ENCODE measurements at places on chromosomes 1 and 21.

GRCh38 chr1:82221721-82222120 lies 421.0 kb downstream of the ADGRL2 start:
- no peak for DNase-seq

DNA sequence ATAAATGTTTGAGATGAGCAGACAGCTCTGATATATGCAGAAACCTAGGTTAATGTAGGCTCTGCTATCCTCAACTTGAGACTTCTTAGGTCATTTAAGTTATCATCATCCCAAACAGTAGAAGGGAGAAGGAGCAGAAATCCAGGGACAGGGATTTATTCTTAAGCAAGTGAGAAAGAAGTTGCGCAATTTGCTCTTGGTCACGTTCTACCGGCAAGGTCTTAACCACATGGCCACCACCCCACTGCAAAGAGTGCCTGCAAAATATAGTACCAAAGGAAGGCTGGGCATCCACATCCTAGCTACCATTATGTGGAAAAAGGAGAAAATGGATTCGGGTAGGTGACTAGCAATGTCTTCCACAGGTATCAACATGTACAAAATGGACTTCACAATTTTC lies 25.2 kb downstream of the CRNN start:
- DNase-seq: no peak

DNA sequence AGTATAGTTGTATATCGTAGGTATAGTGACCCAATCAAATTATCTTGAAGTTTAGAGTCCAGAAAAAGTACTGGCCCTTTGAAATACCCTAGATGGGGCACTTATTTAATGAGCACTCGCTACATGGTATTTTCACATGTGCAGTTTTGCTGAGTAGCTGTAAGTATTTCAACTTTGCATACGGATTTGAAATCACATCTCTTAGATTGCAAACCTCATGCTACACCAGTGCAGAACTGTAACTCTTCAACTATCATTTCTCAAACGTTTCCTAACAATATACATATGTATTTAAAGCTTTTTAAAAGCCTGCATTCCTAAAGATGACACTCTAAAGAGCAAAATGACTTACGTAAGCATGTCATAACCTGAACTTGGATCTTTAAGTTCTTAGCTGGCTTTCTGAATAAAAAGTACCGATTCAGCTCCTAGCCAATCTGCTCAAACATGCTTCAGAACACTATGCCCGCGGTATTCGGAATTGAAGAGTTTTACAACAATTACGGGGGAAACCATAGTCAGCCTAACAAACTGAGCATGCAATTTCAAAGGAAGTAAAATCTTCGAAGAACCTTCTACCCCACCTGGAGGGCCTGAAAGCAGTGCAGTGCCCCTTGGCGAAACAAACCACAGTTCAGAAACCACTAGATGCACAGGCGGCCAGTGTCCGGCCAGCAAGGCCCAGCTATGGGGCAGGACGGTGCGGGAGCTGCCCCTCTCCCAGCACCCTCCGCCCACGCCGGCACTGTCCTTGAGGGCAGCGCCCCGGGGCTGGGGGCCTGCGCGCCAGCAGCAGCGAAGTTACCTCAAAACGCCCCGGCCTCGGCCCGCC lies 863 bp downstream of the FH start:
- no peak for DNase-seq

DNA sequence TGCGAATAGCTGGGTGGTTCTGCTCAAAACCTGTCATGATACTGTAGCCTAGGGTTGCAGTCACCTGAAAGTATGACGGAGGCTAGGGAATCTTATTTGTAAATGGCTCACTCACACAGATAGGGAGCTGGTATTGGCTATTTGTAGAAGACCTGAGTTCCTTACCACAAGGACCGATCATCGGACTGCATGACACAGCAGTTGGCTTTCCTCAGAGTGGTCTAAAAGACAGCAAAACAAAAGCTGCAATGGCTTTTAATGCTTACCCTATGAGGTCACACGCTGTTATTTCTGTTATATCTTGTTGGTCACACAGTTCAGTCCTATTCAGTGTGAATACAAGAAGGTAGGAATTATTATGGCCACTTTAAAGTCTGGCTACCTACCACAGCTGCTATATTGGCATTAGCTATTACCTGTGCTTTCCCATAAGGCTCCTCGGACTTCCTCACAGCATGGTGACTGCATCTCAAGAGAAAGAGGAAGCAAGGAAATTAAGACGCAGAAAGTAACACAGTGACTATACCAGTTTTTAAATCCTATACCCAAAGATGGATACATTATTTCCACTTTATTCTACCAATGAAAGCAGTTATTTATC lies 68.4 kb upstream of the LRRC7 start:
- no peak for DNase-seq

GRCh38 chr1:59040486-59040885 lies 256.4 kb upstream of the FGGY start:
- DNase-seq: no peak

GRCh38 chr1:247360991-247361731 lies 29.5 kb upstream of the ZNF496 start:
- peak; percentile 82 for DNase-seq

DNA sequence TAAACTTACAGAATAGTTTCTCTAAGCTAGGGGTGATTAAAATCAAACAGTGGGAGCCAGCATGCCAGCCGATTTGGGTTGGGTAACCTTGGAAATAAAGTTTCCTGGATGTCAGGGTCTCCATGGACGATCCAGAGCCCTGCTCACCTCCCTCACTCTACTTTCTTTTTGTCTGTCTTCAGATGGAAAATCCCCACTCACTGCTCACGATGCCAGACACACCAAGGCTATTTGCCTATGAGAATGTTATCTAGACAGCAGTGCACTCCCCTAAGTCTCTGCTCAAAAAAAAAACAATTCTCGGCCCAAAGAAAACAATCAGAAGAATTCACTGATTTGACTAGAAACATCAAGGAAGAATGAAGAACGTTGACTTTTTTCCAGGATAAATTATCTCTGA lies 13.9 kb downstream of the SLAMF7 start:
- DNase-seq: no peak

- DNase-seq: no peak
Measured at GRCh38 chr1:67536957-67537666, 106.9 kb upstream of the SERBP1 start.

DNA sequence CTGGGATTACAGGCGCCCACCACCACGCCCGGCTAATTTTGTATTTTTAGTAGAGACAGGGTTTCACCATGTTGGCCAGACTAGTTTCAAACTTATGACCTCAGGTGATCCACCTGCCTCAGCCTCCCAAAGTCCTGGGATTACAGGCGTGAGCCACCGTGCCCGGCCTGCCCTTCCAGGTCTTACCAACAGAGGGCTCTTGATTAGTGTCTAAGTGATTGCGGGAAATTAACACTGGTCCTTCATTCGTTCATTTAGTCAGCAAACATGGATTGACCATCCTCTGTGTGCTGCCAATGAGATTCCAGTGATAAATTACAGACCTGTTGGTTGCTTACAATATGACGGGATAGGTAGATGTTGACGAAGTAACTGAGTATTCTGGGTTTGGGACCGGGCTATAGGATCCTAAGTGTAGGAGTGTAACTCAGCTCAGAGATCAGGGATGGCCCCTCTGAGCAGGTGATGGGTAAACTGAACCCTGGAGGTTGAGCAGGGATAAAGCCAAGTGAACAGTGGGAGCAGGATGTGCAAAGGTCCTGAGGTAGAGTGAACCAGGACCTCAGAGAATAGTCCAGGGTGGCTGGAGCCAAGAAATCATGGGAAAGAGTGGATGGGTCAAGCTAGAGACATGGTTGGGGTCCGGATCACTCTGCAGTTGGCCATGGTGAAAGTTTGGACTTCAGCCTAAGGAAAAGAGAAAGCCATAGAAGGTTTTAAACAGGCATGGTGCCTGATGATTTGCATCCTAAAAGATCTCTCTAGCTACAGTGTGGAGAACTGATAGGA lies 171.2 kb downstream of the KAZN start:
- no peak for DNase-seq

GRCh38 chr21:41808094-41808493 lies 41.2 kb upstream of the RIPK4 start:
- DNase-seq: no peak

- no peak for DNase-seq
Measured at GRCh38 chr1:220616836-220617235, 73.3 kb upstream of the C1orf115 start.

DNA sequence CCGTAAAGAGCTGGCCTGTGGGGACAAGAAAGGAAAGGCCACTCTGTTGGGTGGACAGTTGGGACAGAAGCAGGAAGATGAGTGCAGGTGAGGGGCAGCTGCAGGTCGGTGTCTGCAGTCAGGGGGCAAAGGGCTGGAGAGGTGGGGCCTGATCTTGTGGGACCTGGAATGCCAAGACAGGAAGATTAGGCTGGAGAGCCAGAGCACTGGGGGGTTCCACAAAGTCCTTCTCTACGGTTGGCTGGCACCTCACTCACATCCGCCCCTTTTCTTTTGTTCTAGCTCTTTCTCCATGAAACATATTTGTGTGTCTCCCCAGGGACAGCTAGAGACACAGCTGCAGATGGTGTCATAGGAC lies 404.1 kb downstream of the PTPRU start:
- DNase-seq: no peak

GRCh38 chr1:159315381-159315780 lies 13.2 kb downstream of the FCER1A start:
- DNase-seq: no peak

- DNase-seq: no peak
Measured at GRCh38 chr1:194474701-194475100, 1288.3 kb upstream of the B3GALT2 start.

- no peak for DNase-seq
Measured at GRCh38 chr1:235351441-235351840, 15.8 kb upstream of the TBCE start.

GRCh38 chr1:107679411-107679953 lies 285.5 kb downstream of the VAV3 start:
- DNase-seq: no peak

GRCh38 chr1:48718705-48719104 lies 58.0 kb downstream of the BEND5 start:
- no peak for DNase-seq

DNA sequence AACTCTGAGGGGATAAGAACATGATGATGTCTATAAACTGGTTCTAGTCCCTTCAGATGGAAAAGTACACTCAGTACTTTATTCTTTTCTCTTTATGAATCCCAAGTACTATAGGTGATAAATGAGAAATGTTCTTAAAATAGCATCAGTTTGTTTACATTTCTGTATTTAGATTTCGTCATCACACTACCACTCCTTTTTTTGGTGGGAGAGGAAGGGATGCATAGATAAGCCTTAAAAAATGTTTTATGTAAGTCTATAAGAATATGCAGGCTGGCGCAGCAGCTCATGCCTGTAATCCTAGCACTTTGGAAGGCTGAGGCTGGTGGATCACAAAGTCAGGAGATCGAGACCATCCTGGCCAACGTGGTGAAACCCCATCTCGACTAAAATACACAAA lies 144.8 kb downstream of the USP25 start:
- no peak for DNase-seq

DNA sequence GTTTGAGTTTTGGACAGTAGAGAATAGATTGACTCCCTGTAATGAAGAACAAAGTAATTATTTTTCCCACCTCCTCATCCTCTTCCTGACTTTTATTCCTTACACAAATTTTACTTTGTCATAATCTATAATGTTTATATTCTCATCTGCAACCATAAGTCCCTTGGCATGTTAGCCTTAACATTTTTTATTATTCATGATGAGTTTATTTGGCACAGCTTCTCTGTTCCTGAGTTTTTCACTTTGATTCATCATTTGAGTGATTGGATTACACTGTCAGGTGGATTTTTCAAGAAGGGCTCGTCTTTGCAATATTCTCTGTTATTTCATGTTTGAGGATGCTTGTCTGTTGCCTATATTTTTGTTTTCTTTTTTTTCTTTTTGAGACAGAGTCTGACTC lies 35.7 kb downstream of the TNFRSF8 start:
- no peak for DNase-seq

DNA sequence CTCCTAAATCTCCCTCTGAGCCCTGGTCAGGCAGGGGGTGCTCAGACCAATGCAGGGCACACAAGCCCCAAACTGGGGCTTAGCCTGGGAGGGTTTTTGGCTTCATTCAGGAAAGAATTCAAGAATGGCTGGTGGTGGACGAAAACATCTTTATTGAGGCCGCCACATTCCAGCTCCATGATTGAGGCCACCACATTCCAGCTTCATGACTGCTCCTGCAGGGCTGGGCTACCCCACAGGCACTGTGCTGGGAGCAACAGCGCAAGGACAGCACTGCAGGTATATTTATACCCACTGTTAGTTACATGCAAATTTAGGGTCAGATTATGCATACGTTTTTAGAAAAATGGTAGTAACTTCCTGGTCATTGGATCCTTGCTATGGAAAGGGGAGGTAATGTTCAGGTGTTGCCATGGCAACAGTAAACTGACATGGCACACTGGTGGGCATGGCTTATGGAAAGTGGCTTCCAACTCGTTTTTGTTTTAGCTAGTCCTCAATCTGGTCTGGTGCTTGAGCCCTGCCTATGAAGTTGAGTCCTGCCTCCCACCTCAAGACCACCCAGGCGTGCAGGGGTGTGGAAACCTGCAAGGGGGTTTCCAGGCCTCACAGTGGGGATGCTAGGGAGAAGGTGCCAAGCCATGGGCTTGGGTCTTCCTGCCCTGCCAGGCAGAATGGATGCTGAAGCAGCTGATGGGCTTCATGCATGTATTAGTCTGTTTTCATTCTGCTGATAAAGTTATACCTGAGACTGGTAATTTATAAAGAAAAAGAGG lies 348.7 kb upstream of the AJAP1 start:
- DNase-seq: no peak

DNA sequence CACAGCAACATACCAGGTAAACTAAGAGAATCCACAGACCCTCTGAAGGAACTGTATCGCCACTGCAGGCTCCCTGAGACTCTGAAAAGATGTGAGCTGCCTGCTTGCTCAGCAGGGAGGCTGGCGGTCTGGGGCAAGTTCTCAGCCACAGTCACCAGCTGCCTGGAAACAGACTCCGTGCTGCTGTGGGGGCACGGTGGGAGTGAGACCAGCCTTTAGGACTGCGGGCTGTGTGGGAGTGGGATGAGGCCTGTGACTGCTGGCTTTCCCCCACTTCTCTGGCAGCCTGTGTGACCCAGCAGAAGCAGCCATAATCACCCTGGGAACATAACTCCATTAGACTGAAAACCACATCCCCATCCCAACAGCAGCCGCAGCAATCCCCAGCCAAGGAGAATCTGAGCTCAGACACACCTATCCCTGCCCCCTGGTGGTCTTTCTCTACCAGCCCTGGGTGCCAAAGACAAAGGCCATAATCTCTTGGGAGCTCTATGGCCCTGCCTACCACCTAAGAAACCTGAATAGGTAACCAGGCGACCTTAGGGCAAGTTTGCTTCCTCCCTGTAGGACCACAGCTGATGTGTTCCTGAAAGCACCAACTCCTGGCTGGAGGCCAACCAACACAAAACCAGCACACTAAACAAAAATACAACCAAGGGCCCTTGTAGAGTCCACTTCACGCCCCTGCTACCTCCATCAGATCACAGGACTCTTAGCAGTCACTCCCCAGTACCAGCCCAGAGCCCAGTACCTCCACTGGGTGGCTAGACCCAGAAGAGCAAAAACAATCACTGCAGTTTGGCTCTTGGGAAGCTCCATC lies 151.5 kb downstream of the SMYD3 start:
- DNase-seq: peak; percentile 19

GRCh38 chr1:109167001-109167506 lies 46.7 kb upstream of the SARS1 start:
- DNase-seq: peak; percentile 62

Measured in femur (tissue), 1 donor.